ENCODE measurements at places on chromosomes 3 and 15.

DNA sequence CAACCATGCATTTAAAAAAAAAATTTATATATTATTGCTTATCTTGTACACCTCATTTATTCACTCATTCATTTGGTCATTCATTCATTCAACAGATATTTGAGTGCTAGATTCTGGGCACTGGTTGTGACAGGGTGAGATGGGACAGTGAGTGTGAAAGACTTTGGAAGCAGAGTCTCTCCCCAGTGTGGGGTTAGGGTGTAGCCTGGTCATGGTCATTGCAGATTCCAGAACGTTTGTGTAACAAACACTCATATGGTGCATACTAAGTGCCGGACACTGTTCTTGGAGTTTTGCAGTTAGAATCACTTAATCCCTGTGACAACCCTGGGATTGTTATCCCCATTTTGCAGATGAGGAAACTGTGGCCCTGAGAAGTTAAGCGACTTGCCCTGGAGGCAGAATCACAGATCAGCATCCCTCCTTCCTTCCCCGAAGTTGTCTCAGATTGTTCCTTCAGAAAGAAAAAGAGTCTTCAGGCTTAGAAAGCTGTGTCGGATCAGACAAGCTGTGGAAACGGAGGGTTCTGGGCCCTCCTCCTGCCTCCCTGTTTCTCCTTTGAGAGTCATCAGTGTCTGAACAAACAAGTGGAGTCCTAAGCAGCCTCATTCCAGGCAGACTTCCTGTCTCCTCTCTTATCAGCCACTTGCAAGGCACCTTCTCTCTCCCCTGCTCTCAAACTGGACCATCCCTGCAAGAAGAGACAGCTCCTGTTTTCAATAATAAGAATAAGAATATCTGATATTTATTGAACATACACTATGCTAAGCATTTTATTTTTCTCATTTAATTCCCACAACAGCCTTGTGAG is 6.3 kb downstream of the LOXL1 start:
- DNase-seq, result no peak

GRCh38 chr3:54641226-54642014 is 286.4 kb downstream of the LRTM1 start:
- no peak for DNase-seq

DNA sequence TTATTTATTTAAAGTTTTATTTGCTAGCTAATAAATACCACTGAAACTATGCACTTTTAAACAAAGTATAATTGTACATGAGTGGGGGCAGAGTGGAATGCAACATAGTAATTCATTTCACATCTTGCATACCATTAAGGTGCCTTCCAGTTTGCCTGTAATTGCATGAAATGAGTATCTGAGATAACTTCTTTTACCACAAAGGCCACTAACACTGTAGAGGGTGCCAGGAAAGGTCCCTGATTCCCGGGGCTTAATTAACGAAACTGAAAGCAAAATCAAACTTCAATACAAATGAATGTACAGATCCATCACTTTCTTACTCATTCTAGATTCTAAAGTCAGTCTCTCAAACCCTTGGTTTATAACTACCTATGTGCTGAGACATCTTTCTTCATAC is 2.1 kb downstream of the CD47 start:
- no peak for DNase-seq

- no peak for DNase-seq
Observed at GRCh38 chr3:143182866-143183664, 63.5 kb downstream of the CHST2 start.

DNA sequence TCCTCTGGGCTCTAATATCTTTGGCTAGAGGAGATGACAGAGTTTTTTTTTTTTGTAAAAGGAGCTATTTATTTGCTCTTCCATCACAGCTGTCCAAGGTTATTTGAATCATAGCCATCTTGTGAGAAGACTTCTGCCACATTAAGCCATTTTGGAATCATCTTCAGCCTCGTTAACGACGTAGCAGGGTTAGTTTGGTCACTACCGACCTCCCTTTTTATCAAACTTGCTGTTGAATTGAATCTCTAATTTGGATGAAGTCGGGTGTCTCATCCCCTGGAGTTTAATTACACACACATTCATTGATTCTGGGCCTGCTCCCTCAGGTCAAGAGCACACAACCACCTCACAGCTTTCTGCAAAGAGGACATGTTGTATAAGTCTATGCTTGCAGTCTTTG is 238.7 kb downstream of the CPNE4 start:
- no peak for DNase-seq

GRCh38 chr15:99509686-99510461 is 55.9 kb upstream of the MEF2A start:
- no peak for DNase-seq

DNA sequence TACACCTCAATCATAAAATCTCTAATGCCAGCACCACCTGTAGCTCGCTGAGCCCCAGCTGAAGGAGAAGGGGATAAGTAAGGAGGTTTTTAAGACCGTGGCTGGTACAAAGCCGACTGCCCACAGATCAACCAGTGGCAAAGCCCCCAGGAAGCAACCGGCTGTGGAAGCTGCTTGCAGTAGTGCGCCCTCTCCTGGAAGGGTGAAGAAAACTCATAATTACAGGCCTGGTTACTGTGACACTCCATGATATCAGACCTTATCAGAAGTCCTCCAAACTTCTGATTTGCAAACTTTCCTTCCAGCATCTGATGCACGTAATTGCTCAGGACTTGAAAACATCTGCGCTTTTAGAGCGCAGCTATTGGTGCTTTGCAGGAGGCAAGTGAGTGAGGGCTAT is 63.1 kb upstream of the MCTP2 start:
- DNase-seq, result no peak

DNA sequence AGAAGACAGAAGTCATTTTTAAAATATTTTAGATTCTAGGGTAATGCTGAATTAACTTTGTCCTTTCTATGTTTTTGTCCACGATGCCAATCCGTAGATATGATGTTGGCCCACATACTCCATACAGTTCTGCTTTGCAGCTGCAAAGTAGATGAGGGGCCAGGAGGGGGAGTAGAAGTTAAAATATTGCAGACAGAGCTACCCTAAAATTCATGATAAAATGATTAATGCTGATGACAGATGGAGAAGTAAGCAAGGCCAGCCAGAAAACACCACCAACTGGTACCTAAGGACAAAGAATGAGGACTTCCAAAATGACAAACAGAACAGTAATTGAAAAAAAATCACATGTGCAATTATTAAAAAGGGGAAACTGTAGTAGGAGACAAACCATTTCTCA is 756.6 kb upstream of the ARPP21 start:
- no peak for DNase-seq
